ENCODE measurements at places on chromosomes 6 and 20. TPM values are rescaled to one million over a fixed set of nuclear protein-coding genes. Genes with fewer than 3 reads are reported as not detected.

Gene HLA-DOA
- not detected for polyA plus RNA-seq

Gene FAM209B
- not detected for polyA plus RNA-seq

Gene SERINC1
- 89.7 TPM for polyA plus RNA-seq

Gene LY6G5C
- polyA plus RNA-seq: 3.1 TPM

Gene SLC35D3
- polyA plus RNA-seq: not detected

Gene KCNK15
- polyA plus RNA-seq: 0.58 TPM
